ENCODE measurements at places on chromosomes 6 and 20. TPM values are rescaled to one million over a fixed set of nuclear protein-coding genes. Genes with fewer than 3 reads are reported as not detected.

The TAP2 gene
- total RNA-seq = 228 TPM

GRCh38 chr20:51695574-51696303 is 72.5 kb downstream of the ATP9A start:
- DNase-seq = no peak

DNA sequence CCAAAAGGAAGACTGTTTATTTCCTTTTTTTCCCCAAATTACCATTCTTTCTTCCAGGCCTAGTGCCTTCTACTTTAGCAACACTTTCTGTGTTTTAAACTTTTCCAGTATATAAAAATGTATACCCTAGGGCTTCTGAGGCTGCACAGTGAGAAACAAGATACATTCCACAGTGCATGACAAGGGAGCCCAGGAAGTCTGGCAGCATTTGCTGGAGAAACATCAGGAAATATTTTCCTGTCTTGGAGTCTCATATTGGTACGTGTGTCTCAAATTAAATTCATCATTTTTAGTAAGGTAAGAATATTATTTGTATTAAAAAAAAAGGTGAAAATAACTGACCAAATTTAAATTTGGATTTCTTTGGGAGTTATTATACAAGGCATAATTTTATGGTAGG is 662.6 kb downstream of the RFPL4B start:
- DNase-seq = no peak

The CST2 gene
- not detected for total RNA-seq

- DNase-seq = no peak
These were observed 29.8 kb downstream of the PDYN start for GRCh38 chr20:1964061-1964460.

The HSD17B8 gene
- total RNA-seq = 21.3 TPM

GRCh38 chr20:60695226-60696000 is 556.6 kb upstream of the CDH4 start:
- DNase-seq = no peak

The VSTM2L gene
- total RNA-seq = not detected

The IL17F gene
- total RNA-seq = 0.84 TPM

DNA sequence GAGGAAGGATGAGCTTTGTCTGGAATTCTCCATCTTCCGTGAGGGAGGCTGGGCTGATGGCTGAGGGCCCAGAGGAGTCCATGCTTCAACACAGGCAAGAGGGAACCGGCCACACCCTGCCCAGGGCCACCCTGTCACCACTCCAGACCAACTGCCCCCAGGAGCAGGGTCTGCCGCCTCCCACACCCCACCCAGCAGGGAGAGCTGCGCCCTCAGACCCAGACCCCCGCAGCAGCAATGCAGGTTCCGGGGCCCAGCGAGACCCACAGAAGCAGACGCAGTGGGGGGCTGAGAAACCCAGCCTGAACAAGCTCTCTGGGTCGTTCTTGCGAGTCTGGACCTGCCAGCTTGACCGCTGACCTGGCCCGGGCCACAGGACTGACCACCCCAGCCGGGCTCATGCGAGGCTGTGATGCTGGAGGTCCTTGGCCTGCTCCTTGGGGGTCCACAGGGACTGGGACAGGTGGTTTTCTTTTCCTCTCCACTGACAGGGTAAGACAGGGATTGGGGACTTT is 25.0 kb downstream of the FRMD1 start:
- no peak for DNase-seq

DNA sequence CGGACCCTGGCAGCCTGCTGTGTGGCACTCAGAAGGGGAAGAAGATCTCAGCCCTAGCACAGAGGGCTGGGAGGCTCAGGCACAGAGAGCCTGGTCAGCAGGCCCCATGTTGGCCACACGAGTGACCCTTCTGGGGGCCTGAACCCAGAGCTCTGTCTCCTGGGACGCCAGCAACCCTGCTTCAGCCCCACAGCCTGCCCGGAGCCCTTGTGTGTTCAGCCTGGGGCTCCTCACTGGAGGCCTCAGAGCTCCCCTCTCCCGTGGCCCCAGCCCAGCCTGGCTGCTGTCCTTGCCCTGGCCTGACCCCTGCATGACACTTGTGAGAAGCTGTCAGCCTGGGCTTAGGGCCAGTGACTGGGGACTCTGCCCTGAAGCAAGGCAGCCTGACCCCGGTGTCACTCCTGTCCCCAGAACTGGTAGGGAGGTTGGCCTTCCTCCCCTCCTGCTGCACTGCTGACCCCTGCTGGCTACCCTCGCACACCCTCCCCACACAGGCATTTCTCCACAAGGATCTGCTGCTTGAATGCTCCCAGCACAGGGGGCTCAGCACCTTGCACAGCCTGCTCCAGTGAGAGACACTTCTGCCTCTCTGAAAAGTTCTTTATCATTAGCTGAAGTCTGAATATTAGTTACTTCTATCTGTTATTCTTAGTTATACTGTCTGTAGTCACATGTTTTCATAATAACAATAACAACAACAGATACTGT is 15.4 kb upstream of the IP6K3 start:
- DNase-seq = peak; percentile 18

- DNase-seq = no peak
These were observed 576.1 kb upstream of the MARCKS start for GRCh38 chr6:113281014-113281413.

- no peak for DNase-seq
These were observed 36.9 kb upstream of the EPB41L1 start for GRCh38 chr20:36117638-36118037.

DNA sequence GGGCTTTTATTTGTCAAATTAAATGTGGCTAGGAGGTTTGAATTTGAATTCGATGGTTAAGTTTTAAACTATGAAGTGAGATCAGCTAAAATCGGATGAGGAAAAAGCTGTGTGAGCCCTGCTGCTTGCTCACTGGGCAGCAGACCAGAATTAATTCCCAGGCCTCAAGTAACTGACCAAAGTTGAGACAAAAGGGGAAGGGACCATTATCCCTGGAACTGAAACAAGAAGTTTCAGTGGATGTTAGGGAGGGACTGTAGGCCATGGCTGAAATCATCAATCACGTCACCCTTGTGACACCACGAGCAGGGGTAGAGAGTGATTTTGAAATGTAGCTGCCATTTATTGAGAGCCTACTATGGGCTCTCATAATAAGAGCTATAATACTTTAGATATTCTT is 7.0 kb upstream of the PRSS35 start:
- DNase-seq = no peak

DNA sequence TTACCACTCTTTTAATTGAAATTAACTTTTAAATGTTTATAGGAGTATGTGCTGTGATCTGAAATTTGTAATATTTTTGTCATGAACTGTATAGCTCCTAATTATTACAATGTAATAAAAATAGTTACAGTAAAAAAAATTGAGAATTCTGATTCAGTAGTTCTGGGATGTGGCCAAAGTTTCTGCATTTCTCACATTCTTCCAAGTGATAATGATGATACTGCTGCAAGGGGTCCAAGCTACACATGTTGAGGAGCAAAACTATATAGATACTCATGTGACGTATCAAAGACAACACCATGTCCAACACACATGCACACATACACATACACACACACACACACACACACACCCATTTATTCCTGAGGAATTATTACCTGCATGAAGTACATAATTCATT is 71.0 kb upstream of the FAM83B start:
- no peak for DNase-seq

The RALGAPB gene
- 35.0 TPM for total RNA-seq

The TP53TG5 gene
- not detected for total RNA-seq

DNA sequence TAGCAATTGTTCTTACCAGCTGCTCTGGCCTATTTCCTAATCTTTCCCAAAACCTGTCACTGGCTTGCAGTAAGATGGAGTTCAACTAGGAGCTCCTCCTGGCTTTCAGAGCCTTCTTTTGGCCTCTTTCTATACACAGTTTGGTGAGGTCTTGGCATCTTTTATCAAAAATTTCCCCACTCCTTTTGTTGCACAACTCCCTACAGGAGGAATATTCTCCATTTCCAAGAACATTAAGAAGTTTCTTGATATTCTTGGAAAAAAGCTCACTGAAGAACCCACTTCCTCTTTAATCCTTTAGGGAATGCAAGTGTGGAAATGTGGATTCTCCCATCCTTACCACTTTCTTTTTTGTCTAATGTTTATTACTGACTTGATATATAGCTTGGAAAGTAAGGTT is 171.3 kb upstream of the KCNK16 start:
- DNase-seq = no peak

- no peak for DNase-seq
These were observed 183.7 kb downstream of the MBOAT1 start for GRCh38 chr6:20028562-20028961.

GRCh38 chr6:13573669-13574110 is 711 bp upstream of the SIRT5 start:
- no peak for DNase-seq

The TGM3 gene
- not detected for total RNA-seq

DNA sequence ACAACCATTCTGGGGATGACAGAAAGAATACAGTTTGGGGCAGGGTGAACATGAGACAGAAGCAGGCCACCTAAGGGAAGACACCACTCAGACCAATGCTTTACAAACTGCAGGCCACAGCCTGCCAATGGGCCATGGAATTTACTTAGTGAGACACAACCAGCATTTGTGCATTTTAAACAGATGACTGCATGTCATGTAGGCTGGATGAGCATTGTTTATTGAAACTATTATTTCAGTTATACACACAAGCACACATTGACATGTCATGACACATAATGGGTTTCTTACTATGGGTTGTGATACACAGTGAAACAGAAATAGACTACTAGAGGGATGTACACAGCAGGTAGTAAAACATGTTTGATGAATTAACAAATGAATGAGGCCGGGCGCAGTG is 8.0 kb downstream of the PGM3 start:
- no peak for DNase-seq

GRCh38 chr20:1748777-1749176 is 91.2 kb upstream of the SIRPG start:
- DNase-seq = no peak

- DNase-seq = no peak
These were observed 230.8 kb downstream of the TFAP2B start for GRCh38 chr6:51049288-51049982.

The GPX5 gene
- not detected for total RNA-seq

The ULBP1 gene
- 0.74 TPM for total RNA-seq

The SLC17A3 gene
- not detected for total RNA-seq

DNA sequence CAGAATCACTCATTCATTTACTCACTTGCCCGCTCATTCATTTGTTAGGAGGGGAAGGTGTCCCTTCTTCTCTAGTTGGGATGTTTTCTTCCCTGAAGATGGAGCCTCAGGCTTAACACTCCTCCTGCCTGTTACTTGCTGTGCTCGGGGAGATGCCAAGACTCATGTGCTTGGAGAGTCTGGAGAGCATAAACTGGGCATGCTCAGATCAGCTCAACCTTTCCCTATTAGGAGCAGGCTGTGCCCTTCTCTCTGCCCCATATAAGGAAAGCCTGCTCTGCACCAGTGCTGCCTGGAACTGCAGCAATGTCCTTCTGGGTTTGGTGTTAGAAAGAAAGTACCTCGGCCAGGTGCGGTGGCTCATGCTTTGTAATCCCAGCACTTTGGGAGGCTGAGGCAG is 18.0 kb upstream of the UBE2V1 start:
- no peak for DNase-seq

- no peak for DNase-seq
These were observed 219.3 kb downstream of the GMDS start for GRCh38 chr6:2026133-2026532.

- DNase-seq = no peak
These were observed 88.6 kb downstream of the LIN28B start for GRCh38 chr6:105045526-105045925.

The TMEM217 gene
- total RNA-seq = 6.6 TPM

DNA sequence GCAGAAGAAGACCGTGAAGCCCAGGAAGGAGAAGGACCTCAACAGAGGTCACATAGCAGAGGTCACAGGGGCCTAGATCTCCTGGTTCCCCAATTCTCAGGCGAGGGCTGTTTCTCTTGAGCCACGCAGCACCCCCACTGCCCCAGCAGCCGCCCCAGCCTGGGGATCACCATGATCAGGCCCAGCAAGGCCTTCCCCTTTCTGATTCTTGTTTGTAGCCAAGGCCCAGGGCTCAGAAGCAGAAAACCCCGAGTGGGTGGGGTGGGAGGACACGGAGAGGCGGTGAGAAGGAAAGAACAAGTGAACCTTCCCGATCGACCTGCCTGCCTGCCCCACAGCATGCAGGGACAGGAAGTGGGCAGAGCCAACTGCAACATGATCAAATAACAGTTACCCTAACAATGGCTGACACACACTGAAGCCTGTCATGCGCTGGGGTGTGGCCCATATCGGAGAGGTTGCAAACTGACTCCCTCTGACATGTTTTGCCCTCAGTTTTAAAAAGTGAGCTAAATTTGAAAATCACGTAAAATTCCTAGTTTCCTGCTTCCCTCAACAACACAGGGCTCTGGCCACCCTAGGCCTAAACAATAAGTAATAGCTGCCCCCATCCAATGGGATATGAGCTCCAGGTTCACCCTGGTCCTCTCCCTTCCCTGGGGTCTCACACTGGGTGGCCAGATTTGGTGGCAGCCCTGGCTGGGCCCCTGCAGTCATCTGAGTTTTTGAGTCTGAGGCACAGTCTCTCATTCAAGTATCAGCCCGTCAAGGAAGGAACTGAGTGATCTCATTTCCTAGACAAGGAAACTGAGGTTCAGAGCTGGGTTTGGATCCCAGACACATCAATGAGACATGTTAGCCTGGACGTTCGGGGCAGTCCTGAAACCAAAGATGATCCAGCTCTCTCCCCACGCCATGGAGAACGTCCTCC is 6.5 kb downstream of the PEDS1 start:
- DNase-seq = peak; percentile 78

The MRAP2 gene
- total RNA-seq = not detected

The ADGB gene
- 0.35 TPM for total RNA-seq

- no peak for DNase-seq
These were observed 62.7 kb upstream of the SULF2 start for GRCh38 chr20:47847884-47848485.

DNA sequence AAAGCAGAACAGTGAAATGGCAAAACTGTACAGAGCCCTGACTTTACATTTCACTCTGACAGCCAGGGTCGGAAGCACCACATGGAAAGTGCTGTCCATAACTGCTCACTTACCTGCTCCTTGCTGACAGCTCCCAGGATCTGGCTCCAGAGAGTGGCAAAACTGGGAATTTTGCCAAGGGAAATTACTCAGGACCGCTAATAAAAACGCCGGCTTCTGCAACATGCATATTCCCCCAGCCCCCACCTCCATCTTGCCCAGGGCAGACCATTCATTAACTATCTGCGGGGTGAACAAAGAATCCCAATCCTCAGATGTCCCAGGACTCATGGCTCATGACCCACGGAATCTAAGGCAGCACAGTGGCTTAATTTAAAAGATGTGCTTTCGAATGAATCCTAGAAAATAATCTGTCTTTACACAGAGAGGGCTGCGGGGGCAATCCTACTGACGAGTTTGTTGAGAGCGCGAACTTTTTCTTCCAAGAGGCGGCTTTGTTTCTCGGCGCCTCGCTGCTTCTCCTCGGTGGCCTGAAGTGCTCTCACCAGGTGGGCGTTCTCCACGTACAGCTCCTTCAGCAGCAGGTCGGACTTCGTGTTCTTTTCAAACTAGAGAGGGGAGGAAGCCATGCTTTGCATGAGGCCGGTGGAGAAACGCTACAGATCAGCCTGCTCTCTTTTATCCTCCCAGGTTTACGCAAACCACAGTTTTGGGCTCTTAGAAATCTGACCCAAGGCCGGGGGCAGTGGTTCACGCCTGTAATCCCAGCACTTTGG is 45.8 kb downstream of the GINS1 start:
- no peak for DNase-seq

- no peak for DNase-seq
These were observed 593 bp upstream of the LEMD2 start for GRCh38 chr6:33789550-33789895.

The MAK gene
- total RNA-seq = 1.8 TPM

- no peak for DNase-seq
These were observed 293.8 kb downstream of the FRK start for GRCh38 chr6:115766745-115767462.

- no peak for DNase-seq
These were observed 32.8 kb upstream of the SMIM8 start for GRCh38 chr6:87289571-87289970.

The CST7 gene
- 131 TPM for total RNA-seq

The PDE10A gene
- not detected for total RNA-seq

The PRPF6 gene
- total RNA-seq = 78.3 TPM
